ENCODE measurements at places on chromosomes 11 and 22.

DNA sequence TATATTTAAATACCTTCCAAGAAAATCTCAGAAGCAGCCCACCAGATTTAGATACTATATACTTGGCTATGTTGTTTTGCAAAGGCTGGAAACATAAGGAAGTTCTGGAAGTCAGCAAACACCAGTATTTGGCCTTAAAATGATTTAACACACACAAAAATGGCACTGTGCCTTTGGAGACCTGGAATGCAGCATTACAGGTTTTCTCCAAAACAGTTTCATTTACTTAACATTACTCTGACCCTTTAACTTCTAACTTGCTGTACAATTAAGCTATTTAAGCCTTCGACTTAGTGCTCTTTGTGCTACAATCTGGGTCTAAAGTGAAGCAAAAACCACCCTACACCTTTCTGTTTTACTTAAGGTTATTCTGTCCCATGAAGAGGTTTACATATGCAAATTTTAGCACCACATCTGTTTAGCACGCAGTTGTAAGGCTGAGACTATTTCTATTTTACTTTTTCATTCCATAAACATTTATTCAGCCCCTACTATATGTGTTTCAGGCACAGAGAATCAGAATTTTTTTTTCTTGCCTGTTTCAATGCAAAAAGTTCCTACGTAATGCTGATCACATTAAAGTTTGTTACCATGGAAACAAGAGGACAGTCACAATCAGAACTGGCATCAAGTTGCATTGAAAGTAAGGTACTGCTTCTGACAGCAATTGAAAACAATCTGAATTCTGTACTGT is 70.3 kb downstream of the MAML2 start:
- no peak for DNase-seq

DNA sequence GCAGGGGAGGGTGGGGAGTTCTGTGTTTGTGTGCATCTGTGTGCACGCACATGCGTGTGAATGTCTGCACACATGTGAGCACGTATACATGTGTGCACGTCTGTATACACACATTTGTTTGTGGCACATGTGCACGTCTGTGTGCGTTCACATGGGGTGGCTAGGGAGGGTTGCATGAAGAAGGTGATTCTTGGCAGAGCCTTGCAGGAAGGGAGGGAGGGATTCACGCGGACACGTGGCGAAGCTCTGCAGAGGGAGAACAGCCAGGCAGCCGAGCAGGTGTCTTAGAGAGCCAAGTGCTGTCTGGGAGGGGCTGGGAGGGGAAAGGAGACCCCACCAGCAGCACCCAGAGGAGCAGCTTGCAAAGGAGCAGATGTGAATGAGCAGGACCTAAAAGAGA is 372.1 kb downstream of the BRD1 start:
- DNase-seq, result no peak

DNA sequence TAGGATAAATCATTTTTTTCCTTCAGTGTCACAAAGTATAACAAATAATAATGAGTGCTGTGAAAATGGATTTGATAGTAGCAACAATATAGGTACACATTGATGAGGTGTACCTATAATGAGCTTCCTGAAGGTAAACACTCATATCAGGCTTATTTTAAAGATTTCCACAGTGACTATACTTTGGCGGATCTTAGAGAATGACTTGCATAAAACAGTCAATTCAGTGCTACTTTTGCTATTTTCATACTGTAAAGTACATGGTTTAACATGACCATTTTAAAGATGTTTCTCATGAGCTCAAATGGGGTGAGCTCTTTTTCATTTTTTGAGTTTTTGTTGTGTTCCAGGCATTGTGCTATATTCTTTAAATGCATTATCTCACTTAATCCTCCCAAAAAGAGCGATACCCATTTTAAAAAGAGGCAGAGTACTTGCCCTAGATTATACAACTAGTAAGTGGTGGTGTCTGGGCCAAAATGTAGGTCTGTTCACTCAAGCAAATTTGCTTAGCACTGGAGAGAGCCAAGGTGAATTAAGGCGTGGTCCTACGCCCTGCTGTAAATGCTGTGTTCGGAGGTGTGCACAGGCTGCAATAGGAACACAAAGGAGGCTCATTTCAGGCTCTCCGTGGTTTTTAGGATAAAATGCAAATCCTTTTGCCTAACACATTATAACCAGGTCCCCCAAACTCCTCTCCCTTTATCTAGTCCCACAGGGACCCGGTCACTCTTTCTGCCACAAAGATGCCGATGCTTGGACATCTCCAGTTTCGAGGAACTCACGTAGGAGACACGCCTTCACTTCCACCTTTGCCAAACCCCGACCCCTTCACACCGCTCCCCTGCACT is 617 bp upstream of the ALKBH3 start:
- no peak for DNase-seq

DNA sequence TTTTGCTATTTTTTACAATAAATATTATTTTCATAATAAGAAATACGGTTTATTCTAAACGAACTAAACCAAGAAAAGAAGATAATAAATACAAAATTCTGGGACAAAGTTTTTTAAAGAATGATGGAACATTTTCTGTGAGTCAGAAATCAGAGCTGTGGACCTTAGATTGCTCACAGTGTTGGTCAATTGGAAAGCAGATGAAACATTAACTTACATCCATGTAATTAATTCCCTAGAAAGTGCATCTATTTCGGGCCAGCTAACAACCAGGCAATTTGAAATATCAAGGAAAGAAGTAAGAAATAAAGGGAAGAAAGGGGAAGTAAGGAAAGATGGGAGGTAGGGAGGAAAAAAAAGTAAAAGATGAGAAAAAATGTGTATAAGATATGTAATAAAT is 1569.8 kb upstream of the TENM4 start:
- DNase-seq, result no peak

DNA sequence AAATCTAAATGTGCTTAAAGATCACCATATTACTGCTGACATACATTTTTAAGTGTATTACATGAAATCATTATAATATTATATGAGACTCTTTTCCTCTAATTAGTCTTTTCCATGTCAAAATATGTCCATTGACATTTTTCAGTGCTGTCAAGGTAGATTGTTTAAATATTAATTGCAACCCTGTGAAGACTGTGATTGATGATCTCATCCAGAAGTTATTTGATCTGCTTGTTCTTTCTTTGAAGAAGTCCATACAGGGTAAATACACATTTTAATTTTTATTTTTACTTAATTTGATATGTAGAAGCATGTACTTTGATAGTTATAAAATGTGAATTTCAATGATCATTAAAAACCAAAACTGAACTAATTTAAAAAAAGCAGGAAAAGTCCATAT is 38.4 kb downstream of the DYNC2H1 start:
- no peak for DNase-seq

- DNase-seq, result no peak
Measured at GRCh38 chr11:25612806-25613205, 719.1 kb upstream of the ANO3 start.

DNA sequence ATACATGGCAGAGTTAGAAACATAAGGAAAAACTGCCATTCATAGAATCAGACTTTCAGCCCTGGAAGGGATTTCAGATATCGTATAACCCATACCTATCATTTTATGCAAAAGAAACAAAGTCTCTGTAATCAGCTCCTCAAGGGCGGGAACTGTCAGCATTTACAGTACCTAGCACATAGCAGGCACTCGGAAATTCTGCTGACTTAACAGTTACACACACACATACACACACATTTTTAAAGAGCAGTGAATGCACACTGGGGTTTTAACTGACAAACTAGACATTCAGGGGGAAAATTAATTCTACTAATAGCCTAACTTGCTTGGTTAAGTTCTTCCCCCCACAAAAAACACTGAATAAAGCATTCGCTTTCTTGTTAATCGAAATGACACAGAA is 8.7 kb downstream of the GNG3 start:
- DNase-seq, result no peak

GRCh38 chr11:80629466-80629865 is 1188.6 kb upstream of the TENM4 start:
- DNase-seq, result no peak

DNA sequence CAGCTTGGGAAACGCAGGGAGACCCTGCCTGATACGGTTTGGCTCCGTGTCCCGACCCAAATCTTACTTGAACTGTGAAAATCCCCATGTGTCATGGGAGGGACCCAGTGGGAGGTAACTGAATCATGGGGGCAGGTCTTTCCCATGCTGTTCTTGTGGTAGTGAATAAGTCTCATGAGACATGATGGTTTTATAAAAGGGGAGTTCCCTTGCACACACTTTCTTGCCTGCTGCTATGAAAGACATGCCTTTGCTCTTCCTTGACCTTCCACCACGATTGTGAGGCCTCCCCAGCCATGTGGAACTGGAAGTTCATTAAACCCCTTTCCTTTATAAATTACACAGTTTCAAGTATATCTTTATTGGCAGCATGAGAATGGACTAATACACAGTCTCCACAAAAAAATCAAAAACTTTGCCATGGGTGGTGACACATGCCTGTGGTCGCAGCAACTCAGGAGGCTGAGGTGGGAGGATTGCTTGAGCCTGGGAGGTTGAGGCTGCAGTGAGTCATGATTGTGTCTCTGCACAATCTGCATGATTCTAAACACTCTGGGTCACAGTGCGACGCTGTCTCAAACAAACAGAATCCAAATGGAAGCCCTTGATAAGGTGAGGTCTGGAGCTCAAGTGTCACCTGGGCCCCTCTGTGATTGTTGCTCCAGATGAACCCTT is 34.9 kb downstream of the SYN3 start:
- DNase-seq, result no peak

- DNase-seq, result no peak
Measured at GRCh38 chr11:44614281-44614775, 48.9 kb downstream of the CD82 start.

DNA sequence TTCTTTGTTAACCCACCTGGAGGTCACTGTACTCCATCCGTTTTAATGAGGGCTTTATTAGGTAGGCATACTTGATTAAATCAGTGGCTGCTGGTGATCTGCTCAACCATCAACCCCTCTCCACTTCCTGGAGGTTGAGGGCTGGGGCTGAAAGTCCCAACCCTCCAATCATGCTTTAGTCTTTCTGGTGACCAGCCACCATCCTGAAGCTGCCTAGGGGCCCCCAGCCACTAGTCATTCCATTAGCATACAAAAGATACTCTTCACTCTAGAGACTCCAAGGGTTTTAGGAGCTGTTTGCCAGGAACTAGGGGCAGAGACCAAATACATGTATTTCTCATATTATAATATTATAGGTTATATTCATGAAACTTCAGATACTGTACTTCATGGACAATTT is 13.5 kb downstream of the DNAJC24 start:
- DNase-seq, result no peak

DNA sequence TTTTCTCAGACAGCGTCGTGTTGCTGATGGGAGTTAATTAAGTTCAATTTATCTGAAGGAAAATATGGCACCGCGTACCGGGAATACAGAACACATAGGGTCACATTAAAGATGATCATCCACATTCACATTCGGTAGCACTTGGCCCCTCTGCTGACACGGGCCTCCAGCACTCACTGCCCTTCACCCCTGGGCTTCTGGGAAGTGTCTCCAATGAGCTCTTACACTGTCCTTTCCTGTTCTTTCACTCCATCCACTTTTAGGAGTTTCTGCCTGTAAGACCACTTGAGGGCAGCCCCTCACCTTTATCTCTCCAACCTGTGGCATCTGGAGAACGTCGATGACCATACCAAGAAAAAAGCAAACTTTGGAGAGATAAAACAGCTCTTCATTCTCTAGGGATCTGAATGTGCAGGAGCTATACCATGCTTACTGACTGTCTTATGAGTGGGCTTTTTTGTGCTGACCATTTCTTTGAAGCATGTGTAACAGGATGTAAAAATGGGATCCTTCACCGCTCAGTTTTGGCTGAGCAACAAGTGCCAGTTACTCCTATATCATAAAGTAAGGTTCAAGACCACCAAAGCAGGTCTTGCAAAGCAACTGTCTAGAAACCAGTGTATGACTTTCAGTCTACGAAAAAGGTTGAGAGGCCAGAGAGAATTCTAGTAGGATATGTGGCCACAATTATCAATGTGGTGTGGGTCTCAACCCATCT is 1.1 kb upstream of the SERGEF start:
- DNase-seq, result no peak

- no peak for DNase-seq
Measured at GRCh38 chr11:43708776-43709175, 28.2 kb downstream of the HSD17B12 start.

- DNase-seq, result no peak
Measured at GRCh38 chr22:32814285-32814860, 12.9 kb downstream of the TIMP3 start.

- peak; percentile 81 for DNase-seq
Measured at GRCh38 chr11:117316197-117316961, at the start of gene BACE1. TSS of gene BACE1 (minus strand) at chr11:117316256. CDS start at chr11:117315795, 461 bp downstream.

- peak; percentile 12 for DNase-seq
Measured at GRCh38 chr22:34804604-34805003, 261.4 kb upstream of the ISX start.

GRCh38 chr11:127559978-127560377 is 559.4 kb upstream of the KIRREL3 start:
- DNase-seq, result no peak

DNA sequence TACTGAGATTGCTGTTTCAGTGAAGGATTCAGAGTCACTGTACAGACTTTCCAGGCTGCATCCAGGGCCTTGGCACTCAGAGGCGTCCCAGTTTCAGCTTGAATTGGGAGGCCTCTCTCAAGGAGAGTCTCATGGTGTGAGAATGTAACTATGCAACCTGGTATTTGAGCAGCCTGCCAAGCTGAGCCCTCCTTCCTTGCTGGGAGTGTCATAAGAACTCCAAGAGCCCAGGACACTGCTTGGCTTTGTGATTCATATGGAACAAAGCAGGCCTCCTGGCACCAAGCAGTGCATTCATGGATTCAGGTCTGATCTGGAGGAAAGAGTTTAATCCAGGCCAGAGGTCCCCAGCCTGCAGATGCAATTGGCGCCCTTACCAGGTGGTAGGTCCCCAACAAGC is 171.7 kb downstream of the DBX1 start:
- DNase-seq, result no peak

DNA sequence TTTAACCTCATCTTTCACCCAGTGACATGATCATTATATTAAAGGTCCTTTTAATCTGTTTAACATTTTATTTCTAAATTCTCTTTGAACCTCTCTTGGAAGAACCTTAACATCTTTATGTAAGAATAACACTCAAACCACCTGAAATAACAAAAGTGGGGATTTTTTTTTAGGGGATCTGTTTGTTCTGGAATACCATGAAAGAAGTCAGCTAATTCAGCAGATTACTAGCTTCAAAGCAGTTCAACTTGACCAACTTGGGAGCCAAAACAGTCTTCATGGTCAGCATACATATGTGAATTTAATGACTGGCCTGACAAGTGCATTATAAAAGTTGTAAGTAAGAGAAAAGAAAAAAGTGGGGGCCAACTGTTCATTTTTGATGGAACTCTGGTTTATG is 52.3 kb downstream of the CCDC34 start:
- no peak for DNase-seq

GRCh38 chr11:20064961-20065405 is 95.3 kb downstream of the DBX1 start:
- no peak for DNase-seq

DNA sequence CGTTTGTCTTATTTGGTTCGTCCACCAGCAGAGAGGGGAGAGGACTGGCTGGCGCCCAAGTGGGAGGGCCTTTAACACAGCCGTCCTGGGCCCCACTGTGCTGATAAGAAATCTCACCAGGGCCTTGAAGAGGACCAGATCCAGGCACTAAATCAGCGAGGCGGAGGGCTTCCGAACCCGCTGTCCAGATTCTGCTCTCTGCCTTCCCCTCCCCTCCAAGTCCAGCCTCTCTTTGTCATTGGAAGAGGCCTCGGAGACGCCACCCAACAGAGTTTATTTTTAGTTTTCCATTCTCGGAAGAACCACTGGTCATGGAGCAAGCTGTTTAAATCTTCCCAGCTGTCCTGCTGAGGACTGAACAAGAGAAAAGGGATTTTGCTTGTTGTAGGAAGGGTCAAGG is 9.3 kb upstream of the FXYD6 start:
- DNase-seq, result no peak
